Uterus (tissue), 4 donors: ENCODE measurements at places on chromosomes 12 and 14. TPM values are rescaled to one million over a fixed set of nuclear protein-coding genes. Genes with fewer than 3 reads are reported as not detected.

DNA sequence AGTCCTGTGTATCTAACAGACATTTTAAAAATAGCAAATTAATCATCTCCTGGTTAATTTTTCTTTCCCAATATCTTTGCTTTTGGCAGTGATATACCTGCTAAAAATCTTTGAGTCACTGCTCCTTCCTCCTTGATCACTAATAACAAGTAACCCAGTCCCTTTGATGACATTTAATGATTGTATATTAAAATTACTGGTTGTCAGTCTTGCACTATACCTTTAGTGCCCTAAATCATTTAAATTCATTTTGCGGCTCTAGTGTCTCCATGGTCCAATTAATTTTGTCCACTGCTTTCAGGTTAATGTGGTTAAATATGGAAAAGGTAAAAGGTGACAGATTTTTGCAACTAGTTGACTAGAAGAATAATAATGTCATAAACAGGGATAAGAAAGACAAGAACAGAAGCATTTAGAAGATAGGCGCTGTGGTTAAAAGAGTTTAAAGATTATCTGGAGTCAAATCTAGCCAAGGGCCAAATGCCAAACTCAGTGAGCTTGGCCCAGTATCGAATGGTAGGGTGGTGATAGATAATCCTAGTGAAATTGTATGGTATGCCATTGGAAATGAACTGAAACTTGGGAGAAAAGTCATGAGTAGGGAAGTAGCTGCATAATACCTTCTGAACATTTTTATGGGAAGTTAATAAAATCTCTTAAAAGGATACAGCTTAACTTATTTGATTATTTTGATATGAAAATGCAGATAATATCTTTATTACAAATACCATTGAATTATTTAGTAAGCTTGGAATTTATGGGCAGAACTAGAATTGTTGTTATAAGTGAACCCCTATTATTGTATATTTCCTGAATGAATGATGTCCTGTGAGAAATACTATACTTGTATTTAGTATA lies 115.0 kb downstream of the PCNX1 start:
- DNase-seq: no peak
- no peaks in the 10 kb centered on the region for H3K27me3 ChIP-seq
- H3K27ac ChIP-seq: peak overlapping the region; percentile 31
- no peaks in the 10 kb centered on the region for H3K4me1 ChIP-seq
- H3K36me3 ChIP-seq: no peaks in the 10 kb centered on the region

- no peak for DNase-seq
- no peaks in the 10 kb centered on the region for H3K4me1 ChIP-seq
- H3K27me3 ChIP-seq: no peaks in the 10 kb centered on the region
- no peaks in the 10 kb centered on the region for H3K36me3 ChIP-seq
Measured at GRCh38 chr14:22434901-22435550, 154.0 kb downstream of the DAD1 start.

DNA sequence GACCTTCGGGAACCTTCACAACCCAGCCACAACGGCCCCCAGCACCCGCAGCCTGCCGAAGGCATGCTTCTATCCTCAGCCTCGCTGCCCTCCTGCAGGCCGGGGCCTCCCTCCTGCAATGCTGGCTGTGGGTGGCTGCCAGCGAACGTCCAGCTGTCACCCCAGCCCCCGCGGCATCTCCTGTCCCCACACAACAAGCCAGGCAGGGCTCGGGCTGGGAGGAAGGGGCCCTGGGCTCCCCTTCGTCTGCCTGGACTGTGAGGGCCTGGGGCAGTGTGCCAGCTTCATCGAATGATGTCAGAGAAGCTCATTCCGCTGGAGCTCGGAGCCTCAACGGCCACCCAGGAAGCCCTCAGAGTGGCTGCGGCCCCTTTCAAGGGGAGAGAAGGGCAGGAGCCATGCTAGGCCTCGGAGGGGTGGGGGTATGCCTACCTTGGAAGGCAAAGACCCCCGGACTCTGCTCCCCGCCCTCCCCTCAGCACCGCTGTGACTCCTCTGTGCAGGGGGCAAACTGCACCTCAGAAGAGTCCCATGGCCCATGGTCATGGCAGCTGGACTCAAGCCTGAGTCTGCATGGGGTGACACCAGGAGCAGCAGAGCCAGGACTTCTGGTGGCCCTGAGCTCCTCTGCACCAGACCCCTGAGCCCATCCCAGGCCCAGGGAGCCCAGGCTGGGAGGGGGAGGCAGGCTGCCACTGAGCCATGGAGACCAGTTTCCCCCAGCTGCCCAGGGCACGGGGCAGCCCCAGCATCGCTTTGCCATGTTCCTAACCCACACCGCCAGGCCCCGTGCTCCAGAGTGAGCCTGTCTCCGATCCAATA lies 24.7 kb upstream of the C14orf180 start:
- DNase-seq: peak; percentile 15
- no peaks in the 10 kb centered on the region for H3K36me3 ChIP-seq
- H3K4me3 ChIP-seq: no peak overlapping the region
- no peaks in the 10 kb centered on the region for H3K27me3 ChIP-seq
- H3K4me1 ChIP-seq: no peaks in the 10 kb centered on the region

DNA sequence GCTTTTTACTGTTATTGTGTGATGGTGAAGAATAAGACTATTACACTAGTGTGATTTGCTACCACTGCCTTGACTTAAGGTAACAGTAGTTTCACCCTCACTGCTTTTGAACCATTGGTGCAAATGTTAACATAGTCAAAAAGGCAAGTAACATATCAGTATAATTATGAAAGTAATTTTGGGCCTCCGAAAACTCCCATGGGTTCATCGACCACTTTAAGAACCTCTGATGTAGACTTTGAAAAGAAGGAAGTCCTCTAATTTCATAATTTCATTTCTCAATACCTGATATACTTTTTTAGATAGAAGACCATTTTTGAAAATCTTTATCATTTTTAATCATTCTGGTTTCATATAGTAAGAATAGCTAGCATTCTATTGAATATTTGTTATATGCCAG lies 57.7 kb downstream of the ETNK1 start:
- no peaks in the 10 kb centered on the region for H3K36me3 ChIP-seq
- H3K27ac ChIP-seq: no peak overlapping the region
- no peaks in the 10 kb centered on the region for H3K27me3 ChIP-seq
- H3K4me3 ChIP-seq: no peak overlapping the region

DNA sequence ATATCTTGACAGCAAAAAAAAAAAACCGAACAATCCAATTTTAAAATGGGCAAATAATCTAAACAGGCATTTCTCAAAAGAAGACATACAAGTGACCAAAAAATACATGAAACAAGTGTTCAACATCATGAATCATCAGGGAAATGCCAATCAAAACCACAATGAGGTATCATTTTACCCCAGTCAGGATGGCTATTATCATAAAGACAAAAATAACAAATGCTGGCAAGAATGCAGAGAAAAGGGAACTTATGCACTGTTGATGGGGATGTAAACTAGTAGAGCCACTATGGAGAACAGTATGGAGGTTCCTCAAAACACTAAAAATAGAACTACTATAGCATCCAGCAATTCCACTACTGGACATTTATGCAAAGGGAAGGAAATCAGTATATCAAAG lies 448.2 kb downstream of the RGS6 start:
- no peaks in the 10 kb centered on the region for H3K4me1 ChIP-seq
- H3K27ac ChIP-seq: no peak overlapping the region
- H3K27me3 ChIP-seq: no peaks in the 10 kb centered on the region
- no peak for DNase-seq
- H3K36me3 ChIP-seq: no peaks in the 10 kb centered on the region

DNA sequence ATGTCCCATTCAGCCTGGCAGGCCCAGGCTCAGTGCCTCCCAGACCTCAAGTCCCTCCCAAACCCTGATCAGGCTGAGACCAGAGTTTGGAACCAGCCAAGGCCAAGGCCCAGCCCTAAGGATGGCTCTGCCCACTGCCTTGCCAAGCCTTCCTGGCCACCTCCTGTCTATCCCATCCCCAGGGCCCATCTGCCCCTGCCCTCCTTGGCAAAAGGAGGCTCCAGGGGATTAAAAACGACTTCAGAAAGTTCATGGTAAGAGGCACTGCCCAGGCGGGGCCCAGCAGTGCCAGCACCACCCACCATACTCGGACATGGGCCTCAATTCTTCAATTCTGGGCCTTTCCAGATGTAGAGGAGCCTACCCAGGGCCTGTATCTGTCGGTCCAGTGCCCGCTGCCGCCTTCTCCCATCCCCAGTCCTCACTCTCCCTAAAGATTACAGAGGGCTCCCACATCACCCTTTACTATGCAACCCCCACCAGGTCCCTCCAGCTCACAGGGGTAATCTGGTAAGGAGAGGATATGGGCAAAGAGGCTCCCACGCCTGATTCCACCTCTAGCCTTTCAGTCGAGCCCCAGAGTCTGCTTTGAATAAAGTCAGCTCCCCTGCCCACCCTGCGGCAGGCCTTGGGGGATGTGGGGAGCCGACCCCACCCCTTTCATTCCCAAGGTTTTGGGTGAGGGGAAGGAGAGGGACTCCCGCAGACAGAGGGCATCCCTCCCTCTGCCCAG lies 932 bp downstream of the ADCY6 start:
- no peak for DNase-seq
- no peaks in the 10 kb centered on the region for H3K36me3 ChIP-seq
- peak overlapping the region; percentile 95 for H3K4me3 ChIP-seq
- peak overlapping the region; percentile 91 for H3K27ac ChIP-seq

DNA sequence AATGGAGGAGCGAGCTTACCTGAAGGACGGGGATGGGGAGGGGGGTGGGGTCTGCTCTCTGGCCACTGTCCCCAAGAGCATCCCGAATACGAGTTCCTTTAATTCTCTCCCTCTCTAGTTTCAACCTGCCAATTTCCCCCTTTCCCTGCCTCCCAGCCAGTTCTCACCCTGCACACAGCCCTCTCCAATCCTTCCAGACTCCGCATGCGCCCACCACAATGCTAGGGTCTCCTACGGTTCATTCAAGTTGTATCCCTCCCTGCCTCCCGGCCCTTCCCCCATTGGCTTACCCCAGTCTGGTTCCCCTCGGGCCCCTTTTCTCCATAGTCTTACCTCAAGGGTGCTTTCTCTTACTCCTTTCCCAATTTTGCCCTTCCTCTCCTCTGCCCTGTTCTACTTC lies 708 bp upstream of the IGFBP6 start:
- H3K27ac ChIP-seq: peak overlapping the region; percentile 95
- no peaks in the 10 kb centered on the region for H3K36me3 ChIP-seq
- DNase-seq: no peak

GRCh38 chr12:67964456-67964855 lies 24.8 kb upstream of the IFNG-AS1 start:
- DNase-seq: no peak
- no peak overlapping the region for H3K27ac ChIP-seq
- H3K36me3 ChIP-seq: no peaks in the 10 kb centered on the region
- no peaks in the 10 kb centered on the region for H3K27me3 ChIP-seq

- no peaks in the 10 kb centered on the region for H3K4me1 ChIP-seq
- H3K27ac ChIP-seq: no peak overlapping the region
- no peak for DNase-seq
- H3K4me3 ChIP-seq: no peak overlapping the region
Measured at GRCh38 chr14:61184112-61184511, 97.0 kb downstream of the TMEM30B start.

DNA sequence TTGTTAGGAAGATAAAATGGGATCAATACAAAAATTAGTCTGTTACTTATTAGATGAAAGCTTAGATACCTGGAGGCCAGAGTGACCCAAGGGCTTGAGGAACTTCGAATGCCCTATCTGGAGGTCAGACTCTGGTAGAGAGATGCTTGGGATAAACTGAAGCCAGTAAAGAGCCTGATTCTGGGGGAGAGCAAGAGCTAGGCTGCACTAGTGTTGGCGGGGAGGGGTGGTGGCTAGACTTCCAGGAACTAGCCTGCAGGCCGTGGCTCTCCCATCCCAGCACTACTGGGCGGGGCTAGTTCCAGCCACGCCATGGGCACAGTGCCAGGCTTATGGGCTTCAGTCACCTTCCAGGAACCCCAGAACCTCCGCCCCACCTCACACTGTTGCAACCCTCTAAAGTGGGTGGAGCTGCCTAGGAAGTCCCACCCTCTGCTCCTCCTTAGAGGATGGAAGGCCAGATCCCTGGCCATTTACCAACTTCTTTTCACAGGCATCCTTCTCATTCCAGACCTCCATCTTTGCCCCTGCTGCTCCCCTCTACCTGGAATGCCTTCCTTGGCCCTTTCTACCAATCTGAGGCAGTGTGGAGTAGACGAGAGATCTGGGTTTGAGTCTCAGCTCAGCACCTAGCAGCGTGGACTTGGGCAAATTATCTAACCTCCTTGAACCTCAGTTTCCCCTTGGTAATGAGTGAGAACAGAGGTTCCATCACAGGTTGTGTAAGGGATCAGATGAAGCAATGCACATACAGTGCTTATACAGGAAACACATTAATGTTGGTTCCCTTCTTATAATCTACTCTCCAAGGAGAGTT lies 6.3 kb upstream of the NFE2 start:
- H3K4me1 ChIP-seq: no peaks in the 10 kb centered on the region
- no peak overlapping the region for H3K4me3 ChIP-seq
- no peak overlapping the region for H3K27ac ChIP-seq
- peak; percentile 45 for DNase-seq
- H3K27me3 ChIP-seq: no peaks in the 10 kb centered on the region

WNT1 gene
- total RNA-seq: not detected

LRRC10 gene
- not detected for total RNA-seq
